ENCODE measurements at places on chromosomes 7 and 10.

DNA sequence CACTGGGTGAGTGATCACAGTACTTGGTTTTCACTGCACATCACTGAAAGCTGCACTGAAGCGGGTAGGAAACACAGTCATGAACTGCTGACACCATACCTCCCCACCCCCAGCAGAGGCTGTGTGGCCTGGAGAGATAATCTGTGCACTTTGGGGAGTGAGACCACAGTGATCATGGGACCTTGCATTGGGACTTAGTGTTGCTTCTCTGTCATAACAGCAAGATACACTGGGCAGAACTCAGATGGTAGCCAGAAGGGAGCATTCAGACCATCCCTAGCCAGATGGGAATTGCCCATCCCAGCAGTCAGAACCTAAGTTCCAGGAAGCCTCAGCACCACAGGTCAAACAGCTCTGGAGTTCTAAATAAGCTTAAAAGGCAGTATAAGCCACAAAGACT, 346.4 kb upstream of the TMEM229A start:
- DNase-seq, result no peak

- no peak for DNase-seq
Observed at GRCh38 chr10:124005091-124005490, 88.3 kb downstream of the CHST15 start.

GRCh38 chr10:24762966-24763623, 39.4 kb upstream of the ARHGAP21 start:
- no peak for DNase-seq

- DNase-seq, result no peak
Observed at GRCh38 chr10:113300617-113301016, 252.2 kb upstream of the HABP2 start.

- no peak for DNase-seq
Observed at GRCh38 chr10:72688208-72688651, 3.7 kb upstream of the MCU start.

DNA sequence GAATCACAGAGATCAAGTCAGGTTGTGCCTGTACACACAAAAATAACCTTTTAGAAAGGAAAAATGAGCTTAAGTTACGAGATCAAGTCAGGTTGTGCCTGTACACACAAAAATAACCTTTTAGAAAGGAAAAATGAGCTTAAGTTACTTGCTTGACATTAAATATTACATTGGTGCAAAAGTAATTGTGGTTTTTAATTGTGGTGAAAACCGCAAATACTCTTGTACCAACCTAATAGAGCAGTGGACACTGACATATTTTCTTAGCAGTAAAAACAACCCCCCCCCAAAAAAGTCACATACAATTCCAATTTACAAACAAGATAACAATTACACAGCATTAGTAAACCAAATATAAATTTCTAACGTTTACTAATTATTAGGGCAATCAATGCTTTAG, 595.6 kb downstream of the GRM8 start:
- DNase-seq, result no peak

DNA sequence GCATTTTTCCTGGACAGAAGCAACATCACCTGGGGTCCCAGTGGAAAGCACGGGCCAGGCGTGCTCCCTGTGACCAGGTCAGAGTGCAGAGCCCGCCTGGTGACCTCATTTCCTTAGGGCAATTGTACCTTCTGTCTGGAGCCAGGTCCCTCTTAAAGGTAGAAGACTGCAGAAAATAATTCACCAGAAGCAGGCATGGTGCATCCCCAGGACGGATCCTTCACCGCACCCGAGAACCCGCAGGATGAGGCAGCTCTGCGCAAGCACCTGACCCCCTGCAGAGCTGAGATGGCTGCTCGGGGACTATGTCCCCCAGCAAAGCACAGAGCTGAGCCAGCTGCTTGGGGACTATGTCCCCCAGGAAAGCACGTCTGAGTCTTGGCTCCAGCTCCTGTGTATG, 557.6 kb downstream of the PTPRN2 start:
- DNase-seq, result no peak

GRCh38 chr10:102613785-102614184, 30.5 kb upstream of the TRIM8 start:
- no peak for DNase-seq

- no peak for DNase-seq
Observed at GRCh38 chr10:22229802-22230157, 12.0 kb upstream of the EBLN1 start.

DNA sequence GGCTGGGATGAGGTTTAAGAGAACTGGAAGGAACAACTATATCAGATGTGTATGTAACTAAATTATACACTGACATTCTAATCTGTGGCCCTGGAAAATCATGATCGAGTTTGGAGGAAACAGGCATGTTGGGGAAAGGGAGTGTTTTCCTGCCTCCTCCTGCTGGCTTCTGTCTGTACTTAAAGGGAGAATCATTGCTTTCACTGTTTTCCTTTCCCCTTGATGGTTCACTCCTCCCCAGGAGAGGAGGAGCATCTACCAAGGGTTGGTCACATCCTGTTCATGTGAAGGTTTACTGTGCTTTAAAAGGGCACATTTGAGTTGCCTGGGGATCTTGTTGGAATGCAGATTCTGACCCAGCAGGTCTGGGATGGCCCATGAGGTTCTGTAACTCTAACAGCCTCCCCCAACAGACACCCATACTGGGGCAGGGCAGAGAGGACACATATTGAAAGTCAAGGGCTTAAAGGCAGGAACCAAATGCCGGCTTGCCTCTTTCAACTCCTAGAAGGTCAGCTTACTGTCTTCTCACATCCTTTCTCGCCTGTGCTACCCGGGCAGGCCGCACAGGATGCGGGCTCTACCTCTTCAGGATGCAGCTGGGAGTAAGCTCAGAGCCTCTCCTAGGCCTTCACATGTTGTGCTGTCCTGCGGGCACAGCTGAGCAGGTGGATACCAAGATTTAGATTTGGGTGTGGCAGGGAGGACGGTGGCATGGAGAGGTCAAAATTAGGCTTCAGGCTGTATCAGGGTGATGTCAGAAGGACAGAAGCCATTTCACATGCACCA, 694.8 kb downstream of the KCNMA1 start:
- DNase-seq, result no peak

Data from stimulated activated CD4-positive, alpha-beta T cell treated with anti-CD3 and anti-CD28 coated beads, TNF-alpha, amount 100 ng/mL, for 4 hours (primary cell).